GM12891 (cell line): ENCODE measurements at places on chromosomes 4 and X.

DNA sequence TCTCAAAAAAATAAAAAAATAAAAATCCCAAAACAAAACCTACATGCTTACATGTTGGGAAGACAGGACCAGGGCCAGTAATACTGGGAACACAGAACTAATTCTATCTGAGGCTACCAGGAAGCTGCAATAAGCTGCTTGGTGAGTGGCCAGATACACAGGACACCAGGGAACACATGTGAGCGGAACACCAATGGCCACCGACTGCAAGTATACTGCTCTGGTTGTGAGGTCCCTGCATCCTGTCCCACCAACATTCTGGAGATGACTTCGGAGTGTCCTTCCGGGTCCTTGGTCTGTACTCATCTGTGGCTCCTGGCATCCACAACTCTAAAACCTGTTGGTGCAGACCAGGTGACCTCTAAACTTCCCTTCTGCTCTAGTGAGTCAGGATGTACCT, 2.7 kb downstream of the TNIP2 start:
- DNase-seq: no peak

DNA sequence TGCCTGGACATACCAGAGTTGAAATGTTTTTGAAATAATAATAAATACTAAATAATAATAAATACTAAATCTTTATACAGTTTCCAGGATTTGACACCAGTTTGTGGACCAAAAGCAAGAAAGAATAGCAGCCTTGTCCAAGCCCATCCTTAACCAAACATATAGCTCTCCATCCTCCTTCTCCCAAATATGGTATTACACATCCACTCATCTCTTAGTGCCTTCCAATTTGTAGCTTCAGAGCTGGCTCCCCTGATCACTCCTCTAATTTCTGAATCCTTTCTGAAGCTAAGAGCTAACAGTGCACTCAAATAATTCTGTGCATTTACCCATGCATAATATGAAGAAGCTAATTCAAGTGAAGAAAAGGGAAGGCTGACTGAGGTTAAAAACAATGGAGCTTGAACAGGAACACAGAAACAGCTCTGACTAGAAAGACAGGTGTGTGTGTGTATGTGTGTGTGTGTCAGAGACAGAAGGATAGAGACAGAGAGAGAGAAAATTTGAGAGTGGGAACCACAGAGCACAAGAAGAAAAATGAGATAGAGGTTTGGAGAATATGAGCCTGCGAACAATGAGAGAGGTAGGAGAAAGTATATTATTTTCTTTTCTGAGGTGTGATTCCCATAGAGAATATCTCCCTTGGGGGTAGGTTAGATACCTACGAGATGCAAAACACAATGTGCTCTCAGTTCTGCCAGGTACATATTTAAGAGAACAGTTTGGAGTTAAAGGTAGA, 123.5 kb downstream of the CAMK2D start:
- DNase-seq: no peak

GRCh38 chrX:71922686-71923085, 12.0 kb downstream of the NHSL2 start:
- DNase-seq: no peak

- DNase-seq: no peak
Measured at GRCh38 chr4:168854350-168854921, 155.6 kb downstream of the CBR4 start.

DNA sequence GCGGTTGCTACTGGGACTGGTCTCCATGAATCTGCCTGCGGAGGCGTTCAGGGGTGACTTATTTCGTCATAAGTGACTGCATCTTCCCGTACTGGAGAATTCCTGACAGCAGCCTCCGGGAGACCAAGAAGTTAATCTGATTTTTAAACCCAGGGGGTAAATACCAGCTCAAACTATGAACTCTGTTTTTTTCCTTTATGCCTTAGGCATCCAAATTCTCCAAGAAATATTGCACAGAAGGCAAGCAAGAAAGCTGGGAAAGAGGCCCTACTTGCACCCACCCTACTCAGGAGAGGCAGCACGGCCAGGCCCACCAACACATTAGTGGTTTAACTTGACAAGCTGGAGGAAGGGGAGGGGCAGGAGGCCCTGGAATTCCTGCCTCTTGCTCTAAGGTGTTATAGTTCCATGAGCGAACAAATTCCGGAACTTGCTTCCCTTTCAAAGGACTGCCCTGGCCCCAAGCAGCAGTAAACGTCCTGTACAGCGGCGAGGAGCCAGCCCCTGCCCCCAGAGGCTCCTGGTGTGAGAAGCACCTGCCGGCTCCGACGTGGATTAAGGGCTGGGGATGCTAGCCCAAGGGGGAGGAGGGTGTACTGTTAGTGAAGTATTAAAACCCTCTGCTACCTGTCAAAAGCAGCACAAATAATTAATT, 177.2 kb downstream of the AFAP1 start:
- DNase-seq: no peak

DNA sequence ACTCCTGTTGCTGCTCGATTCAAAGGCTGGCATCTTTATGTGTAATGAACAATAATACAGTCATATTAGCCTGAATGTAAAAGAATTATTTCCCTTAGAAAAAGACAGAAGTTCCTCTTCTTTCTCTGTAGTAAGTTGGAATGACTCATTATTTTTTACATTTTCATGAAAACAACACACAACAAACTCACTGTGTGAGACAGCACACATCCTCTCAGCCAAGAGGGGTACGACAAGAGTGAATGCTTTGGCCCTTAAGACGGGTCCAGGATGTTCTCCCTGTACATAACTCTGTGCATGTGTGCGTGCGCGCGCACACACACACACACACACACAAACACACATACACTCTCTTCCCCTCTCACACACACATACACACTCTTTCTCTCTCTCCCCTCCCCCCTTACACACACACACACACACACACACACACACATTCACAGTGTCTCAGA, 72.8 kb downstream of the MANBA start:
- DNase-seq: no peak
